ENCODE measurements at places on chromosomes 12 and 14. TPM values are rescaled to one million over a fixed set of nuclear protein-coding genes. Genes with fewer than 3 reads are reported as not detected.

The CPNE6 gene
- not detected for total RNA-seq

The PLCZ1 gene
- not detected for total RNA-seq

The PSMB11 gene
- total RNA-seq = not detected

The CACNA1C gene
- 5.3 TPM for total RNA-seq

The SFSWAP gene
- 45.3 TPM for total RNA-seq

The SALL2 gene
- total RNA-seq = 0.65 TPM

The MYO1H gene
- 0.57 TPM for total RNA-seq

The HOXC10 gene
- total RNA-seq = 7.6 TPM

The FICD gene
- total RNA-seq = 8.2 TPM

The ACACB gene
- total RNA-seq = 843 TPM

The HOXC6 gene
- total RNA-seq = 5.5 TPM

The PFDN5 gene
- 764 TPM for total RNA-seq

The IFNG-AS1 gene
- total RNA-seq = 0.22 TPM

The IL22 gene
- total RNA-seq = not detected

The NKX2-1 gene
- total RNA-seq = not detected

The PTPRO gene
- total RNA-seq = 0.75 TPM

The EML1 gene
- 21.8 TPM for total RNA-seq

The KRT85 gene
- total RNA-seq = not detected

The INF2 gene
- total RNA-seq = 83.0 TPM

The DHH gene
- total RNA-seq = 1.9 TPM

All from subcutaneous adipose tissue (tissue), 4 donors.